ENCODE measurements at places on chromosomes 1 and 21.

GRCh38 chr1:44946725-44947062 lies 39.7 kb downstream of the EIF2B3 start:
- no peak for DNase-seq

DNA sequence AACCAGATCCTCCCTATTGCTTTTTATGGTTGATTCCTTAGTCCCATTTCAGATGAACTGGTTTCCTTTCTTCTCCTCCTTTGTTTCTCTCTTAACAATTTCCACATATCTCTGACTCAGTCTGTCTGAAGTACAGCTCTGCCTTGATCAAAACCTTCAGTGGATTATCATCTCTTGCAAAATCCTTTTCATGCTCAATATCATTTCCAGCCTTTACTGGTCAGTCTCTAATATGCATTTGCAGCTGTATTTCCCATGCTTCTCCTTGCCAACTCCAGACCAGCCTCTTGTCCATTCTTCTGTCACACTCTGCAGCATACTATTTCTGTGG lies 72.2 kb downstream of the SNX7 start:
- DNase-seq: no peak

DNA sequence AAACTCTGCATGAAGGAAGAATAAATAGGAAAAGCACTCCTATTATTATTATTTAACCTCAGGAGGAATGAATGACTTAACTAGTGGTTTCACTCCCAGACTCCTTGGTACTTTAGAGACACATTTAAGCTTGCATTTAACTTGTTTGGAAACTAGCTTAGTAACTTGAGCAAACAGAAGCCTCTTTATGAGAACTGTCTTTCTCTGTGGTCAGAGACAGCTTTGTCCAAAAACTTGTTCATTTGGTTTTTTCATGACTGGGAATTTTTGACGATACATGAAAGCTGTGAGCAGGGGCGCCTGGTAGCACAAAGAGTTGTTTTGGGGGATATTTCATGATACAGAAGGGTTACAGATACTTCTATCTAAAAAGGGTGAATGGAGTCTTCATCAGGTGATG lies 33.6 kb upstream of the VTCN1 start:
- no peak for DNase-seq

- DNase-seq: no peak
Observed at GRCh38 chr1:210711825-210712612, 383.3 kb downstream of the HHAT start.

DNA sequence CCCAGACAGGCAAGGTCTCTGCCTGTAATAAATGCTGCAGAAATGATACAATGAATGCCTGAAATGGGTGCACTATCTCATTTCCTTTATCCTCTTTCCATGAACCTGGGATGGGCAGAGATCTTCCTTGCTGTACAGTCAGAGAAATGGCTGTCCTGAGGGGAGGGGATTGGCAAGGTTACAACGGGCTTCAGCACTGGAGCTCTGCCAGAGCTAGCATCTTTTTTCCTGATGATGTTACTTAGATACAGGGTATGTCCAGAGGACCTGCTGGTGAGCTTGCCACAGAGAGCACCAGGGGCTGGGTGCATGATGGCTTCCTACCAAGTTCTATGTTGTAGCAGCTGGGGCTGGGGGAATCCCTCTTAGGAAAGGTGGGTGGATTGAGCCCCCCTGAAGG lies 115.1 kb downstream of the PLXNA2 start:
- no peak for DNase-seq

- DNase-seq: no peak
Observed at GRCh38 chr1:48266576-48266975, 44.1 kb downstream of the SLC5A9 start.

DNA sequence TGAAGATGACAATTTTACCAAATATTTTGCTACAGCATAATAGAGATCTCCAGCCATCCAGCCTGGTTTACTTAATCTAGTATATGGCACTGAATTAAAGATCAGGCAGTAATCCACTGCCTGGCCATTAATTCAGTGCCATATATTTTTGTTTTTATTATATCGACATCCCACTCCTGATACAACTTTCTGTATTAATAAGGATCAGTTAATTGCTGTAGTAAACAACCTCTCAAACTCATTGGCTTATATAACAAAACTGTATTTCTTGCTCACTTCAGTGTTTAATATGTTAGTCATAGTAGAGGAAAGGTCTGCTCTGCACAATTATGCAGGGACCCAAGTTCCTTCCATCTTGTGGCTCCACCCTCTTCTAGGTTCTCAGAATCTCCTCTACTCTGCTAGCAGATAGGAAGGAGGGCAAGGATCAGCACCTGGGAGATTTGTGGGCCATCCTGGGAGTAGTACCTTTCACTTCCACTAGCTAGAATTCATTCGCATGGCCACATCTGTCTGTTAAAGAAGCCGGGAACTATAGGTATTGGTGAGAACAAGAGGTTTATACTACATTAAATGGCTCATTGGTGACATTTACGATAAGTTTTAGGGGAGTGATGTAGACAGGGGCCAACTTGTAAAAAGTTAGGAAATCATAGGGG lies 3.6 kb upstream of the ZDHHC18 start:
- no peak for DNase-seq

- peak; percentile 68 for DNase-seq
Observed at GRCh38 chr1:155086128-155086741, 7.6 kb downstream of the EFNA3 start.

DNA sequence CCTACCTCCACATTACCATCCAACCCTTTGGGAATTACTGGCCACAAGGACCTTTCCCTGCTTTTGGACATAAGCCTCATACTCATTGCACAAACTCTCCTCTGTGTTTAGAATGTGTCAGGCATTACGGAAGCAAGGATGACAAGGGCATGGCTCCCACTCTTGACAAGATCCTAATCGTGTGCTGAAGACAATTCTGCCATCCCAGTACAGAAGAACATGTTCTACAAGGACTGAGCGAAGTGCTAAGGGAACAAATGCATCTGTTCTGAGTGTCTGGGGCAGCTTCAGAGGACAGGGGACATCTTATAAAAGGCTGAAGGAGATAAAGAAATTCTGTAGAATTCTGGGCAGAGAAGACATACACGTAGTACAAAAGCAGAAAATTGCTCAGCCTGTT lies 378.5 kb upstream of the CAMK1G start:
- no peak for DNase-seq

DNA sequence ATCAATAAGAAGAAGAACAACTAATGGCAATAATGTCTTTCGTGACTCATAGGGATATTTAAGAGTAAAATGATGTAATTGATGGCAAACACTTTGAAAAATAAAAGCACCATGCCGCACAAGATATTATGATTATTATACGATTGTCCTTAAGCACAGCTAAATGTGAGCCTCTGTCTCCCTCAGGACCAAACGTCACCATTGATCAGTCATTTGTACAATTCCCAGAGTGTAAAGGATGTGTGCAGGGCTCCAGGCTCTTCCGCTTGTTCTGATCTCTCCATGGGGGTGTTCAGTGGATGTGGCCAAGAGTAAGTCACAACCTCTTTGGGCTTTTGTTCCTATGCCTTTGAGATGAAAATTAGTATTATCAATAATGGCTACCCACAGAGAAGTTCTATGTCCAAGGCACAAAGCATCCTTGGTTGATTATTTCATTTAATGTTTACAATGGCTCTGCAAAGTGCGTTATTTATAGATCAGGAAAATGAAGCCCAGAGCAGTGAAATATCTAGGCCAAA lies 17.7 kb upstream of the C1orf87 start:
- DNase-seq: no peak

- DNase-seq: no peak
Observed at GRCh38 chr1:111483876-111484275, 10.1 kb downstream of the C1orf162 start.

DNA sequence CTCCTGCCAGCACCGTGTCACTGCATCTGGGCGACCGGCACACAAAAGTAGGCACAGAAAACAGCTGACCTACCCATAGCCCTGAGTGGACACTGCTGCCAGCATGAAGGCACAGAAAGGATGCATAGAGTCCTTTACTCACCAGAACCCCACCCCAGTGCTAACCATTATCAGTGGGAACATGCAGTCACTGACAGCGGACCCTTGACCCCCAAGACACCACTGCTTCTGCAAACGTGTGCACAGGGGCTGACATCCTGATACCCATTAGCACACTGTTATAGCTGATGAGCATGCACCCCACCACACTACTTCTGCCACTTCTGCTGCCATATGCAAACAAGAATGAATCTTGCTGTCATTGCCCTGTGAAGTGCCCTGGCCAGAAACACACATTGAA lies 953.0 kb upstream of the NCAM2 start:
- DNase-seq: no peak

- peak; percentile 53 for DNase-seq
Observed at GRCh38 chr1:6785728-6786505, 663 bp downstream of the CAMTA1 start.

DNA sequence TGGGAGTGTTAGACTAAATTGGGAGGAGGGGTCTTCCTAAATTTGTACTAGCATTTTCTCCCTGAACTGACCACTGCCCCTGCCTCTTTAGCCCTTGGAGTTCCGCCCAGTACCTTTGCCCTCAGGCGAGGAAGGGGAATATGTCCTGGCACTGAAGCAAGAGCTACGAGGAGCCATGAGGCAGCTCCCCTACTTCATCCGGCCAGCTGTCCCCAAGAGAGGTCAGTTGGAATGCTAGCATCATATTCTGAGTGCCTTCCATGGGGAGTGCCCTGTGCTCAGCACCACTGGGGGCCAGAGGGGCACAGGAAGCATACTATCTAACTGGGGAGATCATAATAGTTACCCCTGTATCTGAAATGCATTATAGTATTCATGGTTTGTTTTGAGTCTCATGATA lies 10.7 kb downstream of the POLR3GL start:
- DNase-seq: no peak

DNA sequence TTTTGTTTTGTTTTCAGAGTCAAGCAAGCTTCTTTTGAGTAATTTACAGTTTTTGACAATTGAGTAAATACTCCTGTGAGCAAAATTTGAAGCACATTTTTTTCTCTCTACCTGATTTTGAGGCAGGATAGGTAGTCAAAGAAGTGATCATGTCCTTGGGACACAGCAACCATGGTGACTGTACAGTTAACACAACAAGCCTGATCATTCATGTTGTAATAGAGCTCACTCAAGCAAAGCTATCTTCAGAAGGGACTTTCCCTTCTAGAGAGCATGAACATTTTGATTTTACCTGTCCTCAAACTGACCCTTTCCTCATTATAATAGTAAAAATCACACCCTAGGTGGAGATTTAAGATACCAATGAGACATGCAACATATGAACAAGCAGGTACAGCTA lies 126.5 kb upstream of the KCNK1 start:
- DNase-seq: no peak

- no peak for DNase-seq
Observed at GRCh38 chr1:112906150-112906698, 49.8 kb downstream of the SLC16A1 start.

- no peak for DNase-seq
Observed at GRCh38 chr1:3275471-3276340, 178.8 kb upstream of the ARHGEF16 start.

- DNase-seq: no peak
Observed at GRCh38 chr1:174931214-174931613, 68.5 kb upstream of the CACYBP start.

GRCh38 chr1:24643363-24644099 lies 429 bp downstream of the SRRM1 start:
- DNase-seq: no peak

DNA sequence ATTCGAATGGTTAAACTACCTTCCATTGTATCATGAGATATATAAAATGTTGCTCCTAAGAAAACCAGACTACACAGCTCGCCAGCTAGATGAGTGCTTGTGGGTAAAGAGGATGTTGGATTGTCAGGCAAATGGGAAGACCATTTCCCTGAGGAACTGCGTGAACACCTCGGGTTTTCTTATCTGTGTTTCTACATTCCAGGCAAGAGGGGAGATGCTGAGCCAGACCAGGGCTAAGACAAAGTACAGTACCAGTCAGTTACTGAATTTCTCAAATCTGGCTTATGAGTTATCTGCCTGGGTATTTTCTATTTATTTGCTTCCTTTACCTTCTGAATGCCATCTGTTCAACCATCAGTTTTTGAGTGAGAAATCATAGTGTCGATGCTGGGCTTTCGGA lies 170.8 kb downstream of the PLA2G4A start:
- DNase-seq: no peak

DNA sequence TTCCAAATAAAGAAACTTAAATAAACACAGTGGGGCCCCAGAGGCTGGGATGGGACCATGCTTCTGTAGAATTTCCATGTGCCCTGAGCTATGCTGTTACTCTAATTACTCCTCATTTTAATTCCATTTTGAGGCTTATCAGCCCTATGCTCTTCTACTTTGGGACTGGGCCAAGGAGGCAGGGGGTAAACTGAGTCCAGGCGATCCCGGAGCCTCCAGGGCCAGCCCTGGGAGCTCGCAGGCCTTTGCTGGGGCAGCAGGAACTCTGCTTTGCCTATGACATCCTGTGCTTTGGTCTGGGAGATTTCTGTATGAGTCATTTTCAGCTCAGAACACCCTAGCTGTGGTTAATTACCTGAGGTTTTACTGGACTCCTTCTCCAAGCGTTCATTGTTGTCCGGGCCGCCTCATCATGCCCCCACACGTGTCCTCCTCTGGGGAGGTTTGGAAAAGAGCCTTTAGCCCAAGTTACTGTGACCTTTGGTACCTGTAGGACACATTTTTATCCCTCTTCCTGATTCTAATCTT lies 95.7 kb downstream of the RHOU start:
- DNase-seq: no peak

- DNase-seq: peak; percentile 19
Observed at GRCh38 chr1:28926629-28927265, 12.4 kb downstream of the EPB41 start.

- no peak for DNase-seq
Observed at GRCh38 chr1:234078143-234078542, 173.7 kb downstream of the SLC35F3 start.

- no peak for DNase-seq
Observed at GRCh38 chr1:6105763-6106162, 60.1 kb downstream of the KCNAB2 start.

- no peak for DNase-seq
Observed at GRCh38 chr1:179094818-179095217, 12.9 kb downstream of the TOR3A start.

GRCh38 chr1:24351247-24351646 lies 32.1 kb downstream of the GRHL3 start:
- no peak for DNase-seq

DNA sequence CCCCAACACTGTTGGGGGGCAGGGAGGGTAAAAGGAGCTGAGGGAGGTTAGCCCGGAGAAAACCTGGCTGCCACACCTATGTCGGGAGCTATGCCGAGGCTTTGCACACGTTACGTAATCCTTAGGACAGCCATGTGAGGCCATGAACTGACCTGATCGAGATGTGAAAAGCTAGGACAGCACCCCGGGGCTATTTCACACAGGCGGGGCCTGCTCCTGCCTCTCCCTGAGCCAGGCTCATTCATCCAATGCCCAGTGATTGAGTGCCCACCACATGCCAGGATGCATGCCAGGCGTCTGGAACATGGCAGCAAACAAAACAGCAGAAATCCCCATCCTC lies 30.2 kb downstream of the LDLRAP1 start:
- DNase-seq: no peak
